NCI-H1436 treated with DMSO at 0.1 percent for 48 hours (cell line): ENCODE measurements at places on chromosomes 6 and 20.

DNA sequence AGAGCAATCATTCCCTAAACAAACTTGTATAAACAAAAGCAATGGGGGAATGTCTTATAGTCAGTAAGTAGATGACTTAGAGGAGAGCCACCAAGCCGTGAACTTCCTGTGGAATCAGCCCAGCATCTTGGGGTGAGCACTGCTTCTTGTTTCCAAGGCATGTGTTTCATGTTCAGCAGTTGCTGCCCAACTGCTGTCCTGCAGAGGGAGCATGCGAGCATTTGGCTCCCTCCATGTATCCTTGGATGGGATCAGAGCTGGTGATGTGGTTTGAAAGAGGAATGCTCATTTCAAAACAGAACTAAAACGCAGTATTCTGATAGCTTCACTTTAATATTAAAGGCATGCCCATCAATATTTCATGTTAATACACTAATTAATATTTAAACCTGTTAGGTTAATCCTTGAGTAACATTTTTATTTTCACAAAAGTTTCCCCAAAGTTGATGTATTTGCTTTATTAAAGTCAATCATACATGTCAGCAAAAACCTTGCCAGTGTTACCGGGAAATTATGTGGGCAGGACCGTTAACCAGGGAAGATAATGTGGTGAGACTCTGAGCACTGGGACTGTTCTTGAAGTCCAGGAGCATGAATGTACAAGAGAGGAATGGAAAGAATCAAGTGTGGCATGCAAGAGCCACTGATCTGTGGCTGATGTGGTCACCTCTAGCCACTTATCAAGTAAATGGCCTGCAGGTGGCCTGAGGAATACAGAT lies 172.1 kb upstream of the GGTLC1 start:
- no peak for DNase-seq

DNA sequence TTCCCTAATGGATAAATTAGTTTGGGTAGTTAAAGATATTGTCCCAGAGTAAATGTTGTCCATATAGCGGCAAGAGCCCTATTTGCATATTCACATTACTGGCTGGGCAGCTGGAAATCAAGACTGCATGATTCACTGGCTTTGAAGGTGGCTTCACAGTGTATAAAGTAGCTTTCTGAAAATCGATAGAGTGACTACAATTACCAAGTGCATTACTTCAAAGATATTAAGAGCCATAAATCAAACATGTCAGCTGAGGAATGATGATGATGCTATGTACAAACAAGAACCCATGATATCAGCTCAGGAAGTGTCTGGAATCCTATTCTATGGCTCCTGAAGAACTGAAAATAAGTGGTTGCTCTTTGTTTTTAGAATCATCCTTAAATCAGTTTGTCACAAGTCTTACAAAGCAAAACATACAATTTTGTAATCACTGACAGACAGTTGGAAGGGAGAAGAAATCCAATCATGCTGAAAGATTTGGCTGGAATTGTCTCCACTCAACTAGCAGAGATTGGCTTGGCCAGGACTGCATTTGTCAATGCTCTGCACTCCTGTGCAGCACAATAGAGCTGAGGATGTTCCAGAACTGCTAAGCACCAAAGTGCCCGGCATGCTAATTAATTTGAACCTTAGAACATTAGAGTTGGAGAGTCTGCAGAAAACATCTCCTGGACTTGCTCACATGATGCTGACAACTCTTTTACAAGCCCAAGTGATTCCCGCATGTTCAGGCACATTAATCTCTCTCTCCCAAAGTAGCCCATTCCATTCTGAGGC lies 77.9 kb upstream of the B3GAT2 start:
- DNase-seq: no peak

DNA sequence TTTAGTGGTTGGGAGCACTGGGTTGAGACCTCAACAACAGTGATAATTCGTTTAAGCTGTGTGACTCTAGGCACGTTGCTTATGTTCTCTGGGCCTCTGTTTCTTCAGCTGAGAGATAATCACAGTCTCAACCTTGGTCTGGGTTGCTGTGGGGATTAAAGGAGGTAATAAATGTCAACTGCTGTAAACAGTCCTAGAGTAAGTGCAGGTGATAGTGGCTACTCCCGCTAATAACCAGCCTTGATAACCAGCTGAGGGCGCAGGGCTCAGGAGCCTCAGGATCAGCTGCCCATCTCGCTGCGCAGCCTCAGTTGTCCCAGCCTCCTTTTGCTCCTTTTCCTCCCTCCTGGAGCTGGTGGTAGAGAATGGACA lies 58.0 kb downstream of the JARID2 start:
- no peak for DNase-seq

DNA sequence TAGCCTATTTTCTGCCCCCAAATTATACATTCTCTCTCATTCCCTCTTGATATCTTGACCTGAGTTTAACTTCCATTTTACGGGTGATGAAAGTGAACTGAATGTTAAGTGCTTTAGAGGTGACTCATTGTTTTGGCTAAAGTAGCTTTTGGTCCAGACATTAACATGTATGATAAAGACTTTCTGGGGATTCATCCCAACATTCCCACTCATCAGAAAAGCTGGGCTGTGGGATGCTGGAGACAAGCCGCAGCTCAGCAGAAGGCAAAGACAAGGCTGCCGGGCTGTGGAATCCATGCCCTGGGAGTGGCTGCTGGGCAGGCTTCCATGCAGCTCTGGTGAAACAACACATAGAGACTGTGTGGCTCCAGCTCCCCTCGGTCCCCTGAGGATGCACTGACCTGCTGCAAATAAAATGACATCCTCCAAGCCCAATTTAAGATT lies 89.9 kb upstream of the SYNDIG1 start:
- no peak for DNase-seq

- DNase-seq: no peak
These were observed 21.3 kb upstream of the BEND6 start for GRCh38 chr6:56933650-56934049.

GRCh38 chr6:151136141-151136755 lies 103.5 kb upstream of the AKAP12 start:
- no peak for DNase-seq

GRCh38 chr6:13916230-13916944 lies 8.4 kb upstream of the RNF182 start:
- no peak for DNase-seq

- DNase-seq: no peak
These were observed 27.4 kb downstream of the SLC22A16 start for GRCh38 chr6:110448846-110449540.

- no peak for DNase-seq
These were observed 31.0 kb upstream of the PCMTD2 start for GRCh38 chr20:64224351-64225170.

GRCh38 chr6:168681748-168682147 lies 240.8 kb downstream of the SMOC2 start:
- DNase-seq: no peak

- DNase-seq: no peak
These were observed 135.5 kb downstream of the LY86 start for GRCh38 chr6:6723921-6724538.

DNA sequence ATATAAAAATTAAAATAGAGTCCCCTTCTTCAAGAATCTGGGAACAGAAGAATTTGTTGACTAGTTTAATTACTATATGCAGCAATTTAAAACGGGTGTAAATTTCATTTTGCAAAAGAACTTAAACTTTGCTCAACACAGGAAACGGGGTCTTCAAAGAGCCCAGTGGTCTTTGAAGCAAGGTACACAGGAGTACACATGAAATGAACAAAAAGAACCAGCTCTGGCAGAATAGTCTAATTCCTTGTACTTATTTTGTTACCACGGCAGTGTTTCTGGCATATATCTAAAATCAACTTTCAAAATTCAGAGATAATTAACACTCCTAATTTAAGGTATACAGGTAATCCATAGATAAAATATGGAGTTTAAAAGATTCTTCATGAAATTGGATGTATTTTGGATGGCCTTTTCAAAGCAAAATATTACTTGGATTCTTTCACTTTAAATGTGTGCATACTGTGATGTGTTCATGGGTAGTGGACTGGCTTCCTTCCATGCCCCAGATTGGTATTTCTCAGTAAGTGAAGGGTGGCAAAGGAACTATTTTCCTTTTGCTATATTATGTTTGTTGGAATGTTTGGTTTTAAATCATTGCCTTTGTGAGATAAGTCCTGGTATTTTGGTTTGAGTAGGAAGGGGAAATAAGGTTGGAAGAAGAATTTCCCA lies 96.8 kb upstream of the THEMIS start:
- no peak for DNase-seq

DNA sequence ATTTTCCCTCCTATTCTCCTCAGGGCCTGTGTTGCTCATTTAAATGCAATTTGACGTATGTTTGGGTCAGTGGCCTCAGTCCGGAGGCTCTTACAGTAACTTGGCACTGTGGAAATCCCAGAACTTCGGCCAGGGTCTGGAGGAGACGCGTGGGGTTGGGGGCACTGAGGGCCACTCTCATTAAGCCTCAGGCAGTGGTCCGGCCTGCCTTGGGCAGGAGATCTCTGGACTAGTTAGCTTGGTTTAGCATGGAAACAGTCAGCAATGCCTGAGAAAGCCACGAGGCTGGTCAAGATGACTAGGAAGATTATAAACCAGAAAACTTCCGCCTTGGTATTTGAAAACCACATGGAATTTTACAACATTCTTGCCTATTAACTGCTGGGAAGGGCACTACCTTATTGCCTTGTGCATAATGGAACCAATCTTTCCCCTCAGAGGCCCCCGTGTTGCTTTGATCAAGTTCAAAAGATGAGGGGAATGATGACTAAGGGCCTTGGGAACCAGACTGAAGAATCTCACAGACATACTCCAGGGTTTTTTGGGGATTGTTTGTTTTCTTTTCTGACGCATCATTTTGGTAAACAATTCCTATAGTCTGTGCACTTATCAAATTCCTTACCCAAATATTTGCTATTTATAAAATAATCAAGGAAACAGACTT lies 206.0 kb upstream of the PREP start:
- no peak for DNase-seq

- DNase-seq: no peak
These were observed 2.2 kb upstream of the ID1 start for GRCh38 chr20:31602779-31603441.

DNA sequence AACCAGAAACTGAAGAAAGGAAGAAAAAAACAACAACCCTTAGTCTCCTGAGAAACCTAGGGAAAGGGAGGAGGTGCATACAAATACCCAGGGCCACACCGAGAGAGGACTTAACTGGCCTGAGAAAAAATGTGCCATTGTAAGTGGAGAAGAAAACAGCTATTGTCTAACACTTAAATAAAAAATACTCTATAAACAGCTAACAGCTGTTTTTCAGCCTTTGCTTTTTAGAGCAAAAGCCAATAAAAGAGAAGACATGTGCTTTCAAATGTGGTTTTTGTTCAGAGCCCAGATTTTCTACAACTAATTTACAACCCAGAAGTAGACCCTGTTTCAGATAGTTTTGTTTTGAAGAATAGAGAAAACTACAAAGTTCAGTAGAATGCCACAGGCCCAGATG lies 56.0 kb upstream of the SLC22A16 start:
- DNase-seq: no peak

- DNase-seq: no peak
These were observed 183.2 kb upstream of the MYLIP start for GRCh38 chr6:15945593-15946159.

DNA sequence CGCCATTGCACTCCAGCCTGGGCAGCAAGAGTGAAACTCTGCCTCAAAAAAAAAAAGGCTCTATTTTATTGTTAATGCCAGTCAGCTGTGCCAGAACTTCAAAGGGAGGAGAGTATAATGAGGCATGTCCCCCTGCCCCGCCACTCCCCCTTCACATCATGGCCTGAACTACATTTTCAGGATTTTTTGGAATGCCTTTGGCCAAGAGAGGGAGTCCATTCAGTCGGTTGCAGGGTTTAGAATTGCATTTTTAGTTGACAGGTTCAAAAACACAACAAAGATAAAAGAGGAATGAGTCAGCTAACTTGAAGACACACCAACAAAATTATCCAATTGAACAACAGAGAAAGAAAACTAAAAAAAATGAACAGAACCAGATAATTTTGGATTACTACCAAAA lies 59.1 kb downstream of the CEP43 start:
- no peak for DNase-seq

DNA sequence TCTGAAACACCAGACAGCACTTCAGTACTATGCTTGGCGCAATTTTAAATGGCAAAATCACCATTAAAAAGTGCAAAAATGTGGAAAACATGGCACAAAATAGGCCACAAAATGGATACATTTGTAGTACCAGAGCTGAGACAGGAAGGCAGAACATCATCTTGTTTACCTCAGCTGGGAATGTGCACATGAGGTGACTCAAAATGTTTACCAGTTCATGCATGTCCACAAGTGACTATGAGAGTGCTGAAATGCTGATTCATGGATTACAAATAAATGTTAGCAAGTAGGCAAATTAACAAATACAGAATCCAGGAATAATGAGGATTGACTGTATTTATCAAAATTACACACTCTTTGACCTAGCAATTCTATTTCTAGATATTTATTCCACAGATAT lies 201.6 kb downstream of the ISM1 start:
- no peak for DNase-seq

DNA sequence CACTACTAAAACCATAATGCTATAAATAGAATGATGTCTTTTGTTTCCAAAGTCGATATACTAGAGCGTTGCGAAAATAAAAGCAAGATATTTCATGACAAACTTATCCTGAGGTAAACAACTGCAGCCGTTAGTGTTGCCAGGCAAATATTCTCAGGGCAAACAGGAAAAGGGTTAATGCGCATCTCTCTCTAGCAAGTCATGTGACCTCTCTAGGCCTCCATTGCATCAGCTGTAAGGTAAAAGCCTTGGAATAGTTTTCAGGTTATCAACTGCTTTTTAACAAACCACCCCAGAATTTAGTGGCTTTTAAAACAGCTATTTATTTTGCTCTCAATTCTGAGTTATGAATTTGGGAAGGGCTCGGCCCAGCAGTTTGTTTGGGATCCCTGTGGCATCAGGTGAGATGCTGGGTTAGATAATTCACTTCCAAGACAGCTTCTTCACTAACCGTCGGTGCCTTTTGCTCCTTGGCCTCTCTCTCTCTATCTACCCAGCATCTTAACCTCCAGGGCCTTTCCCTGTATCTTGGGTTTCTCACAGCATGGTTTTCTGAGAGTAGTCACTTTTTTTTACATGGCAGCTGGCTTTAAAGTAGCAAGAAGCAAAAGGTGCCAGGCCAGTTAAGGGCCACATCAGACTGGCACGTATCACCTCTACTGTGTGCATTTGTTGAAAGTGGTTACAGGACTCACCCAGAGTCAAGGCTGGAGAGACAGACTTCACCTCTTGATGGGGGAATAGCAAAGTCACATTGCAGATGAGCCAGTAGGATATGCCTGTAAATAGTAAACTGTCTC lies 39.2 kb upstream of the LTV1 start:
- no peak for DNase-seq

- DNase-seq: no peak
These were observed 40.2 kb upstream of the LRFN2 start for GRCh38 chr6:40627316-40627715.

GRCh38 chr6:108585921-108586536 lies 25.3 kb downstream of the FOXO3 start:
- no peak for DNase-seq

GRCh38 chr20:46130534-46130933 lies 12.4 kb downstream of the CD40 start:
- no peak for DNase-seq
